ENCODE measurements at places on chromosomes 12 and 14. TPM values are rescaled to one million over a fixed set of nuclear protein-coding genes. Genes with fewer than 3 reads are reported as not detected.

Gene ABCD2
- total RNA-seq = 0.13 TPM

Gene MED13L
- total RNA-seq = 65.9 TPM

Gene TNFAIP2
- 1.9 TPM for total RNA-seq

Gene GALNT16
- 0.70 TPM for total RNA-seq

Gene MYH7
- total RNA-seq = 0.31 TPM

Measured in motor neuron (in vitro differentiated cells).